ENCODE measurements at places on chromosomes 11 and 22.

DNA sequence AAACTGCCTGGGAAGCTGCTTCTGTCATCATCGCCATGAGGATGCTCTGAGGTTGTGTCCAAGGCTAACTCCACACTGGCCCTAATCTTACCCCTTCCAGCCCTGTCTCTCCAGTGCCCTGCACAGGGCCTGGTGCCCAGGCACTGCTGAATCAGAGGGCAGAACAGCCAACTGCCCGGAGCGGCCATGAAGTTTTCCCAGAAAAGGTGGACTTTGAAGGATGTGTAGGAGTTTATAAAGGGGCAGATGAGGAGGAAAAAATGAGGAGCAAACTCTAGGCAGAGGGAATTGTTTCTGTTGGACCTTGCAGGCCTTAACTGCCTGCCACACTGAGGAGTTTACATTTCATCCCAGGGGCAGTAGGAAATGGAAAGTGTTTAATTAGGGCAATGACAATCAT is 39.4 kb upstream of the TCF20 start:
- no peak for DNase-seq

GRCh38 chr11:107928767-107929507 is 689 bp downstream of the RAB39A start:
- peak; percentile 26 for DNase-seq

DNA sequence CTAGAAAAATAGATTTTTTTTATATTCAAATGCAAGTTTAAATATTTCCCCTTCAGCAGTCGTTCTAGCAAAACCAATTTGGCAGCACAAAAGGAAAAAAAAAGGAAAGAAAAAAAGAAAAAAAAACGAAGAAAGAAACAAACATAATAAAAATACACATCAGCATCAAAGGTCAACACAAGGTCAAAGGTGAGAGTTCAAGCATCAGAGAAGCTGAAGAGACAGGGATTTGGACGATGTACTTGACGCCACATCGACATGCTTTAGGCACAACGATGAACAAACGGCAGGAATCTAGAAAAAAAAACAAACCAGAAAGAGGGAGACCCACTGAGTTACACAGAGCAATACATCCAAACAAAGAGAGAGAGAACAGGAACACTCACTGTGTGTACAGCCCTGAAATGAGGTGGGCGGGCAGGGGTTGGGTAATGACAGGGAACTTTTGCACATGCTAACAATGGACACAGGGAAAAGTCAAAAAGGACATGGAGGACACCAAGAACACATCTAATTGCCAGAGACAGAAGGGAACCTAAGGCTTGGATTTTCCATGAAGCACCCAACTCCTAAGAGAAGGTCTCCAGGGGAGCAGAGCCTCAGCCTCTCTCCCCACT is 19.8 kb upstream of the RAPSN start:
- no peak for DNase-seq

DNA sequence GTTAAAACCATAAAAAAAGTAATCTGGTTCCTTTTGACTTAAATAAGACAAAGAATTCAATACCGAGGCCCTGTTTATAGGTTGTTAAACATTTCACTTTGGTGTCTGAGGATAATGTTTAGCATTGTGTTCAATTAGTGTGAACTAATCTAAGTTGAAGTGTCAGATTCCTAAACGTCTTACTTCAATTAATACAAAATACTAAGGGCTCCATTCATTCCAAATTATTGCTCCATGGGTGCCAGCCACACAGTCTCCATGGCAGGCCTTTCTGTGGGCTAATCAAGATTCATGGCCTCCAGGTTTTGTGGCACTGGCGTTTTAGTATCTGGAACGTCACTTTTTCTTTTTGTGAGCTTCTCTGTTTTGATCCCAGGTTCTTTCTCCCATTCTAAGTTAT is 89.4 kb downstream of the TMEM135 start:
- DNase-seq, result no peak

- DNase-seq, result no peak
Observed at GRCh38 chr11:898540-899190, 11.9 kb downstream of the CHID1 start.

DNA sequence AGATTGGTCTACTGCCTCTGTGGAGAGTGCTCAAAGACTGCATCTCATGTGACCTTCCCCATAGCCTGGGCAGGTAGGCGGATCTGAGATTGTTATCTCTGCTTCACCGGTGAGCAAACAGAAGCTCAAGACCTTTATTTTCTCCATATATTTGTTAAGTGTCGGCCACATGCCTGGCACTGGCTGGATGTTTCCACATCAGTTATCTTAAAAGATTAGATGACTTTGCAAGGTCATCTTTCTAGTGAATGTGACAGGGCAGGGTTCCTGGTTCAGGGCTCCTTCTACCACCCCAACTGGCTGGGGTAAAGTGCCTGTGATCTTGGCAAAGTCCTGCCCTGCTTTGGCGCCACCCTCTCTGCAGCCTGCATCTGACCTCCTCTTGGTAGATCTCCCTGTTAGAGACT is 125.0 kb downstream of the CCDC81 start:
- DNase-seq, result no peak

DNA sequence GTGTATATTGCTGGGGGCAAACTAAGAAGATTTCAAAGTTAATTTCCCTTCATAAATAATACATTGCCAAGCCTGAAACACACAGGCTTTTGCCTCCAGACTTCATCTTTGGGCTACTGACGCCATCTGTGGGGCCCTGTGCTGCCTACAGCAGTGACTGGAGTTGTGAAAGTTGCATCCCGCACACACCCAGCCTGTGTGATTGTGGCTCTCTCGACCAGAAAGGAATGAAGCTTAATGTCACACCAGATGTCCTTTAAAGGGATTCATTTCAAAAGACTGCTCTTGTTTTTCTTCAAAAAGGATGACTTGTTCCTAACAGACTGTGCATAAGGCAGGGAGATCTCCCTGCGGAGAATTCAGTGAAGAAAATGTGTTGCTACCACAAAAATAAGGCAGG is 210.5 kb downstream of the FAM181B start:
- no peak for DNase-seq

DNA sequence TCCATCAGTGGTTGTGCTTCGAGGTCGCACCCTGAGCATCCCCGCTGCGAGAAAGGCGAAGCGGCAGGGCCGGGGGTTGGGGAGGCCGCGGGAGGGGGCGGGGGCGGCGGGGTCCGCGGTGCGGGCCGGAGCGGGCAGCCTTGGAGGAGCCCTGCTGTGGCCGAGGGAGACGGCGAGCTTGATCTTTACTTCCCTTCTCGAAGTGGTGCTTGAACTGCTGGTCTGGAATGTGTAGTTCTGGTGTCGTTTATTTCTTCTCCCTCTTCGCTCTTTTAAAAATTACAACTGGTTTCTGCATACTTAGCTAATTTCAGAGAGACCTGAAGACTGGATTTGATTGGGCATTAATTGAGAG is 1.1 kb downstream of the APLP2 start:
- no peak for DNase-seq

GRCh38 chr11:10934293-10934860 is 76.5 kb upstream of the ZBED5 start:
- DNase-seq, result no peak

- no peak for DNase-seq
Observed at GRCh38 chr22:20928573-20928967, 11.4 kb downstream of the CRKL start.

GRCh38 chr11:129543515-129544290 is 168.1 kb downstream of the BARX2 start:
- no peak for DNase-seq

GRCh38 chr11:86143087-86144030 is 74.5 kb upstream of the PICALM start:
- DNase-seq, result no peak

GRCh38 chr11:88035271-88035670 is 140.0 kb downstream of the RAB38 start:
- DNase-seq, result no peak

- DNase-seq, result no peak
Observed at GRCh38 chr11:65917434-65918210, 1.2 kb downstream of the C11orf68 start.

DNA sequence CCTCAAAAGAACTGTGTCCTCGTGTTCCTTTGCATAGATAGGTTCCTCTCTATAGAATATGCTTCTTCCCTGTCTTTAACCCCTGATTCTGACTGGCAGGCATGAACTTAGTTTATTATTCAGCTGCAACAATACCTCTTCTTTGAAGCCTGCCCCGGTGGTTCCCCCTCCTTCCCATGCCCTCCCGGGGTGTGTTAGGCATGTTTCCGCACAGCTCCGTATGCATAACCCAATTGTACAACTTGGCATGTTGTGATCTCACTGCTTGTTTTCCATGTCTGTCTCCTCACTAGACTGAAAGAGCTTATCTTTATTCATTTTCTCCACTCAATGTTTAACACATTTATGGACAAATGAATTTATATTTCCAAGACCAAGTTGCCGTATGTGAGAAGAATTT is 72.6 kb downstream of the DEPDC5 start:
- DNase-seq, result no peak

DNA sequence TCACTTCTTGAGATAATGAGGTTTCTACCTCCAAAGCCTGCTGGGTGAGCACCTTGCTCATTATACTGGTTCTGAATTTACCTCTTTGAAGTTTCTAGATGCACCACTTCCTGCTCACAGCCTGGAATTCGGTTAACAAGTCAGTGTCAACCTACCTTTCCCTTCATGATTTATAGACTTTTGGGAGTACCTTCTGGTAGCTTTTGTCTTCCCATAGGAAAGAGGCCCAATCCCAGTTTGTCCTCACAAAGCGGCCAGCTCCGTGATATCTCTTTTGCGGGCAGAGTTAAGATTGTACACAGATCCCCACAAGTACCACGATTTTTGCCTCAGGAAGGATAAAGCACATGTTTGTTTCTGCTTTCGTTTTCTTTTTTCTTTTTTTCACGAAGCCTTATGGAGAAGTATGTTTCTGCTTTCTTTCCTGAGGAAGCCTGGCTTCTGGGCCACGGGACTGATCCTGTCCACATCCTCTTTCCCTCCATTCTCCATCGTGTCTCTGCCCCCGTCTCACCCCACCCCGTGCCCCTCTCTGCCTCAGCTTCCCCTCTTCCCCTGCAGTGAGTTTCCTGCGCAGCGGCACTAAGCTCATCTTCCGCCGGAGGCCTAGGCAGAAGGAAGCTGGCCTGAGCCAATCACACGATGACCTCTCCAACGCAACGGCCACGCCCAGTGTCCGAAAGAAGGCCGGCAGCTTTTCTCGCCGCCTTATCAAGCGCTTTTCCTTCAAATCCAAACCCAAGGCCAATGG is 5.7 kb upstream of the HINFP start:
- DNase-seq, result peak; percentile 80

- DNase-seq, result no peak
Observed at GRCh38 chr22:49351761-49352227, 475.9 kb downstream of the BRD1 start.

DNA sequence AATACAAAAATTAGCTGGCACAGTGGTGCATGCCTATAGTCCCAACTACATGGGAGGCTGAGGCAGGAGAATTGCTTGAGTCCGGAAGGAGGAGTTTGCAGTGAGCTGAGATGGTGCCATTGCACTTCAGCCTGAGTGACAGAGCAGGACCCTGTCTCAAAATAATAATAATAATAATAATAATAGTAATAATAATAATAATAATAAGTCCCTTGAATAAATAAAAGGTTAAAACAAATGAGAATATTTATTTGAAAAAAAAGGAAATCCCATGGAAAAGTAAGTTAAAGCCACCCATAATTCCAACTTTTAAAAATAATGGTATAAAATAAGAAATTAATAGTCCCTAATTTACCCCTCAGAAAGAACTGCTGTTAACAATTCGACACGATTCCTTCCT is 10.0 kb upstream of the NAV2 start:
- DNase-seq, result no peak

DNA sequence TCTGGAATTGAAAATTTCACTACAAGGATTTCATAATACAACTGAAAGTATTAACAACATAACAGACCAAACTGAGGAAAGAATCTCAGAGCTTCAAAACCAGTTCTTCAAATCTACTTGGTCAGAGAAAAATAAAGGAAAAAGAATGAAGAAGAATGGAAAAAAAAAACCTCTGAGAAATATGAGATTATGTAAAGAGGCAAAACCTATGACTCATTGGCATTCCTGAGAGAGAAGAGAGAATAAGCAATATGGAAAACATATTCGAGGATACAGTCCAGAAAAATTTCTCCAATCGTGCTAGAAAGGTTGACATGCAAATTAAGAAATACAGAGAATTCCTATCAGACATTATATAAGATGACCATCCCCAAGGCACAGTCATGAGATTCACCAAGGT is 23.4 kb upstream of the GPR83 start:
- no peak for DNase-seq

DNA sequence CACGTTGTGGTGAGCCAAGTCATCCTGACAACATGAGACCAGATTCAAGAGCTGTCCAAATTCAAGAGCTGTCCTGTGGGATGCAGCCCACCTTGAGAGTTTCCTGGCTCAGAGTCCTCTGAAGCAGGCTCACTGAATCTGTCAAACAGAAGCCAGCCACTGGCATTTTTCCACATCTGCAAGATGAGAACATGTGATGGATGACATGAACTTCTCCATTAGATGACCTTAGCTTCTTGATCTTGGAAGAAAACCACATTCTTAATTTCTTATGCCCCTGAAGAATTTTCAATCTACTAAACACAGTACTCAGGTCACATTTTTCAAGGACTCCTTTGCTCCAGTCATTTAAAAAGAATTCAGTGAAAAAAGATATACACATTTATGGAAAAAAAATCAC is 291.0 kb downstream of the GUCY1A2 start:
- no peak for DNase-seq

DNA sequence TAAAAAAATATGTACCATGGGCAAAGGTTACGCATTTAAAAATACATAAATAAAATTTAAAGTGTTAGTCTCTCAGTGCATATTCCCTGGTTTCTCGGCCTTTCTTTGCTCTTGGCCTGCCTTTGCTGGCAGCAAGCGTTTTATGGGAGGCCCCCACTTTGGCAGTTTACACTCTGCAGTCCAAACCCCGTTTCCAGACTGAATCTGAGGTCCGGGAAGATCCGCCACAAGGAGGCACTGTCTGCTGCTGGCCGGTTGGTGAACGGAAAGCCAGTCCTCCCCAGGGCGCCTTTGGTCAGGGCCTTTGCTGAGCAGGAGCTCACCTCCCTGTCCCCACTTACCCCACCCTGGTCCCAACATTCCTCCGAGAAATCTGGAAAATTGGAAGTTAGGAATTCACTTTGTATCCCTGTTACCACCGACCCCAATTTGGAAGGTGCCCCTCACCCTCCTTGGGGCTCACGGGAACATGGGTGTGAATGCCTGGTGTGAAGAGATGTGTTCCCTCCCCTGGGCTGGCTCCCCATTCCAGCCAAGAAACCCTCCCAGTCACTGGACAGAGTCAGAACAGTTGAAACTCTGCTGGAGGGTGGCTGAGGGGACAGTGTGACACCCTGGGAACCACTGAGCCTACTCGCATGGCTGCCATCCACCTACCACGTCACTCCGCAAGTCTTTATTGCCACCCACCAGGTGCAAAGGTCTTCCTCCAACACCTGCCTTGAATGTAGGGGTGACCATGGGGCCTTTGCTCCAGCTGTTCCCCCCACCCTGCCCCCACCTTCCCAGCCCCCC is 9.4 kb upstream of the SF1 start:
- no peak for DNase-seq

DNA sequence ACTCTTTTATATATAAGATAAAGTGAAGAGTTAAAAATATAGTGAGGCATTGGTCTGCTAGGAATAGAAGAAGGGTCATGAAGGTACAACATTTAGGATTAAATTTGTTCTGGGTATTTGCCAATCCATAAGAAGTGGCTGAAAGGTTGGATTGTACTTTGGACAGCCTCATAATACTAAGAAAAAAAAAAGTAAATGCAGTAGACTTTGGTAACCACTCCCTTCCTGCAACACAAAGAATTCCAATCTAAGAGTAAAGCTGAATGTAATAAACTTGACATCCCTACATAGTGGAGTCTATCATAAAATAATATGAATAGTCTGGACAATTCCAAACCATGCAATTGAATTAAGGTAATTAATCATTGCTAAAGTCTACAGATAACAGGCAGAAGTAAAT is 2294.4 kb downstream of the LRRC4C start:
- no peak for DNase-seq

GRCh38 chr11:124762624-124763155 is 600 bp upstream of the ESAM start:
- DNase-seq, result no peak
